ENCODE measurements at places on chromosomes 2 and 18.

DNA sequence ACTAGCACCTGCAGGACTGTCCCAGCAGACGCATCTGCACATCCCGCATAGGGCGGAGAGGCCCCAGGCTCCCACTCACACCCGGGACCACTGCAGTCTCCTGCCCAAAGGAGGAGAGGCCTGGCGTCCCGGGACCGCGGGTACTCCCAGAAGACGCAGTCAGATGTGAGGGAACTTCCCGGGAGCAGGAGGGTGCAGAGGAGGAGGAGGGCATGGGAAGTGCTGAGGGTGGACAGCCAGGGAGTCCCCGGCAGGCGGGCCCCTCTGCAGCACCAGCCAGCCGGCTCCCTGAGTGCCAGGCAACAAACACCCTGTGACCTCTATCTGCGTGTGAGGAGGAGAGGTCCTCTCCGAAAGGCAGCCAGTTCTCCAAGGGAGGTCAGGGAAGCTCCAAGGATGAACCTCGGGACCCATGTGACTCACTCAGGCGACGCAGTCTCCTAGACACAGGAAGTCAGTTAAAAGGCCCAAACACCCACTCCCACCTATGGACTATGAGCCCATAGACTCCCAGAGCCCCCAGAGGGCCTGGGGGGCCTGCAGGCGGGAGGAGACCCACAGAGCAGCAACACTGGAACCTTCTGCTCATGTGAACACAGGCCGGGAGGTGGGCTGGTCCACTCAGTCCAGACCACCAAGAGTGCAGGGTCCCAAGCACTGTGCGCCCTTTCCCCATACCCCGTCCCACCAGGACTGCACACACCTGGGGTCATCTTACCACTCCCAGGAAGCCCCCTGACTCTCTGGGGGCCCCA, 4.2 kb downstream of the PXDN start:
- DNase-seq, result no peak

DNA sequence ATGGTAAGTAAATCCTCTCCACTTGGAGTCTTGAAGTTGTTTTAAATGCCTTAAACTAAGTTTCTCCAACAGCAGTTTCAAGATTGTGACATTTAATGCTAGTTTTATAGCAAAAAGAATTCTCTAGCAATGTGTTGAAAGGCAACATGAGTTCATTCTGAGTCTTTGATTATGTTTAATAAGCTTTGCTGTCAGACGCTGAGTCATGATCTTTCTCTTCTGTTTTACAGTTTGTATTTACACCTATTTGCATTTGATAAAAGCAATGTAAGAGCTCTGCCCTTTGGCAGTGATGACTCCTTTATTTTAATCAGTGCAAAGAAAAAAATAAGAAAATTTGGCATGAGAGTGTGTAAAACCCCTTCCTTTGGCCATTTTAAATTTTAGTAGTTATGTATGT, 497.7 kb downstream of the STK39 start:
- DNase-seq, result peak; percentile 34

- DNase-seq, result peak; percentile 77
These were observed 31.1 kb upstream of the SATB2 start for GRCh38 chr2:199488772-199489400.

DNA sequence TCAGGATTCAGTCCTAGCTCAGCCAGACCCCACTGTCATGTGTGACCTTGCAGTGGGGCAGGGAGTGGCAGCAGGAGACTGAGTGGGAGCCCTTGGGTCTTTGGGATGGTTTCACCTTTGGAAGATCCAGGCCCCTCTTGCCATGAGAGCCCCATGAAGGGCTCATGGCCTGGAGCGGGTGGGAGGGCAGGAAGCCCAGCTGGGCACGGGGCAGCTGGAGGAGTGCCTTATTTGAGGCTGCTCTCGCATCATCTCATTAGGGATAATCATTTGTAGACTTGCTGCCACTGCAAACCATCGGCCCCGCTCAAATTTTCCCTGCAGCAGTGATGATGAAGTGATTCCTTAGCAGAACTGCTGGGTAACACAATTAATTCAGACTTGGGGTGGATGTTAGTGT, 73.9 kb downstream of the TGOLN2 start:
- DNase-seq, result no peak
